Activated CD8-positive, alpha-beta memory T cell treated with anti-CD3 and anti-CD28 coated beads for 1 hour (primary cell): ENCODE measurements at places on chromosomes 7 and 10.

DNA sequence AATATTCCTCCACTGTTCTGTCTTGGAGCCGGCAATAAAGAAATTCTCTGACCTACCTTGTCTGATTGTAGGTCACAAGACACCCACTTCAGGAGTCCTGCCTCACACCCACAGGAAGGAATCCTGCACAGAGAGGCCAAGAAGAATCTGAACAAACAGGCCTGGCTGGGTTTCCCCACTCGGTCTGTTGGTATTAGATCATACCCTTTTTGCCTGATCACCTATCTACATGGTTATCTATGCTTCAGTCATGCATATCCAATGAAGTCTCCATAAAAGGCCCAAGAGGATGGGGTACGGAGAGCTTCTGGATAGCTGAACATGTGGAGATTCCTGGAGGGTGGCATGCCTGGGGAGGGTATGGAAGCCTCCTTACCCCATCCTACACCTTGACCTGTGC, 12.3 kb downstream of the OGDH start:
- no peak for DNase-seq

DNA sequence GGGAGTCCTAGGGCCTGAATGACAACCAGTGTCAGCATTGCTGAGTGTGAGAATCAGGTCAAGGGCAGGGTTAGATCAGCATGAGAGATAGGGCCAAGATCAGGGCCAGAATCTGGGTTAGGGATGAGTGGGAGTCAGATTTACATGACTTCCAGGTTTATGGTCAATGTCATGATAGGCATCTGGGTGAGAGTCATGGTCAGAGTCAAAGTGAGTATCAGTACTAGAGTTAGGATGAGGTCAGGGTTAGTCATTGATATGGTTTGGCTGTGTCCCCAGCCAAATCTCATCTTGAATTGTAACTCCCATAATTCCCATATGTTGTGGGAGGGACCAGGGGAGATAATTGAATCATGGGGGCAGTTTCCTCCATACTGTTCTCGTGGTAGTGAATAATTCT, 12.3 kb downstream of the MRPS24 start:
- no peak for DNase-seq

GRCh38 chr7:55278321-55278720, 86.8 kb upstream of the LANCL2 start:
- DNase-seq: no peak

GRCh38 chr7:85103962-85104361, 82.9 kb downstream of the SEMA3D start:
- DNase-seq: no peak

GRCh38 chr7:30630986-30631385, 36.3 kb downstream of the GARS1 start:
- DNase-seq: no peak

DNA sequence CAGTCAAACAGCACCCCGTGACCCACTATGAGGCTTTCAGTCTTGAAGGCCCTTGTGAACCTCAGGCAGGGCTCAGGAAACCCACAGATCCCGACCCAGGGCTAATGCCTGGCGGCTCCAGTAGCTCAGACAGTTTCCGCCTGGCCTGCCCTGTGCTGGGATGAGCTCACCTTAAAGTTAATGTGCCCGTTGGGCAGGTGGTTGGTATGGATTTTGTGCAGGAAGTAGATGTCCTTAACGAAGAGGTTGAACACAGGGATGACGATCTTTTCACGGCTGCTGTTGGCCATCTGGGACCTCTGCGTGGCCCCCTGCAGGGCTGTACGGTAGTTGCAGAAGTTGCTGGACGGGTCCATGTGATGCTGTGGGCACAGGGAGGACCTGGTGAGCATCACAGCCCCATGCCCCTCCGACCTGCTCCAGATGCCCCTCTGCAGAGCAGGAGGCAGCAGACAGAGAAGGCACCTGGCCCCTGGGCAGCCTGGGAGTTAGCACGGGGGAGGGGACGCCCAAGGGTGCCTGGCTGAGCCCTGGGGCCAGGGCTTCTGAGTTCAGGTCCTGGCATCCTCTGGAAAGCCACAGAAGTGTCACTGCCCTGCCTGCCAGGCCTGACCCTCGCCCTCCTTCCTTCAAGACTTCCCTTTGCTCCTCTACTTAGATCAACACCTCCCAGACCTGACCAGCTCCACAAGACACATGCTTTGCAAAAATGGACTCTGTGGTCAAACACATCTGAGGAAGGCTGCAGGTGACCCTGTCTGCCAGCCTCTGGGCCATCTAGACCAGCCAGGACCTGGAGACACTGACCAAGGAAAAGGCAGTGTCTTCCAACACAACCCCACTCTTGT, 59.8 kb downstream of the CSGALNACT2 start:
- DNase-seq: no peak

DNA sequence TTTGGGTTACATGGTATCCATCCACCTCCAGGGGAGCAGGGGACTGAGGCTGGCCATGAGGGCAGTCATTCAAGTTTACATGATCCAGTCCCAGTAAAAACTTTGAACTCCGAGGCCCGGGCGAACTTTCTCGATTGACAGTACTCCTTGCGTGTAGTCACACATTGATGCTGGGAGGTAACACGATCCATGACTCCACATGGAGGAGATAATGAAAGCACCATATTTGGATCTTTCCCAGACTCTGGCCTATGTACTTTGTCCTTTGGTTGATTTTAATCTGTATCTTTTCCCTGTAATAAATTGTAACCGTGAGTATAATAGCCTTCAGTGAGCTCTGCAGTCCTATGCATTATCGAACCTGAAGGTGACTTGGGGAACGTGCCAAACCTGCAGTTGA, 401.6 kb downstream of the KCNMA1 start:
- no peak for DNase-seq

- no peak for DNase-seq
These were observed 415.3 kb upstream of the PRKCQ start for GRCh38 chr10:6995341-6995740.

DNA sequence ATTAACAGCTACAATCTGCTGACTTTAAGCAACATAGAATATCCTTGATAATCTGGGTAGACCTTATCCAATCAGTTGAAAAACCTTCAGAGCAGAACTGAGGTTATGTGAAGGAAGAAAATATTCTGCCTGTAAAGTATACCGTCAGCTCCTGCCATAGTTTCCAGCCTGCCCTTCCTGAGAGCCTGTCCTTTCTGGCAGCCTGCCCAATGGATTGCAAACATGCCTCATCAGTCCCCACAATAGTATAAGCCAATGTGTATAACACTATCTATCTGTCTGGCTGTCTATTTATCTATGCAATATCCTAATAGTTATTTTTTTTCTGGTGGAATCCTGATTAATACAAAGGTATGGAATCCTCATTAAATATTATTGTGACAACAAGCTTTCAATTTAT, 489.2 kb upstream of the KCND2 start:
- no peak for DNase-seq

GRCh38 chr10:3975016-3975415, 190.0 kb upstream of the KLF6 start:
- DNase-seq: no peak

GRCh38 chr10:102643336-102644065, 778 bp upstream of the TRIM8 start:
- DNase-seq: no peak

GRCh38 chr7:118041251-118041878, 142.6 kb upstream of the LSM8 start:
- DNase-seq: no peak

DNA sequence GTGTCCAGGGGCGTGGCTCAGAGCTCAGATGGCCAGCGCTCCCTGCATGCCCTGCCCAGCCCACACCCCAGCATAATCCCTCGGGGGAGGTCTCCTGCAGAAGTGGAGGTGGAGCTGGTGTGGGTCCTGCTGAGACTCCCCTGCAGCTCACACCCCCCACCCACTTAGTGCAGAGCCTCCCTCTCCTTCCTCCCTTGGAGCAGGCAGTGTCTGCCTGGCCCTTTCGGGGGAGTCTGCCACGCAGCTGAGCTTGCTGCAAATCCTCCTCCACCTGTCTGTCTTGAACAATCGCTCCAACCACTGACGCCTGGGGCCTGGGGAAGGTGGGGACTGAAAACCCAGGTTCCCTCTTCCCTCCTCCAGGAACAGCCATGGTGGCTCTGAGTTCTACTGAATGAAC, 219.7 kb upstream of the PPP2R2D start:
- no peak for DNase-seq

GRCh38 chr10:102763037-102763607, 19.4 kb downstream of the WBP1L start:
- no peak for DNase-seq

DNA sequence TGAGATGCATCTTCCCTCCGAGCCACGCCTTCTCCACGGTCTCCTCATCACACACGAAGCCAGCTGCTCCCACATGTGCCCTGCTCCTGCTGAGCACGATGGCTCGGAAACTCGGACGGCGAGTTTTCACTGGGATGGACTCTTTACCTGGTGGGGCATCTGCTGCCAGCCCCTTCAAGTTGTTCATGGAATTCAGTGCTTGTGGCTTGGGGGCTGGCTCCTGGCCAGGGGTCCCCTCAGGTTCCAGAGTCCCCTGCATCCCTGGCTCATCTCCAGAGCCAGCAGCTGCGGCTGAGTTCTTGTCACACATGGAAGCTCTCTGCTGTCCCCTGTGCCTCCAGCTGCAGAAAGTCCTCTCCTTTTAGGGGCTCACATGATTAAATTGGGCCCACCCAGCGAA, 654.0 kb downstream of the SDK1 start:
- no peak for DNase-seq

- DNase-seq: no peak
These were observed 677.0 kb upstream of the POT1 start for GRCh38 chr7:125606671-125607070.

- no peak for DNase-seq
These were observed 73.9 kb downstream of the AMZ1 start for GRCh38 chr7:2761801-2762497.

DNA sequence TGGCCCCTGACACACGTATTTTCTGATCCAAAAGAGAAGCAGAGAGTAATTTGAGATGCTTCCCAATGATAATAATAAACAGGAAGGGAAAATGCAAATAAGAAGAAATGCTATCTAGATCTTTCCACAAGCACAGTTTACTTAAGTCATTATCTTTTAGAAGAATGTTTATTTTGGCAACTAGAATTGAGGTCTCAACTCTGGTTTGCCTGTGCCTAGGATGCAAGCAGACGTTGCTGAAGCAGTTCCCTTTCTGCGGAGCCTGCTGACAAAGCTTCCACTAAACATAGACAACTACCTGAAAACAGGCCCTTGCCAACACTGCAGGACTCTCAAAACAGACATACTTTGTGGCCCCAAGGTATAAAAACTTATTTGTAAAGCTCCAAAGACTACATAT, 315.8 kb upstream of the POM121L12 start:
- no peak for DNase-seq

- DNase-seq: no peak
These were observed 46.8 kb downstream of the CAMK2B start for GRCh38 chr7:44278451-44279161.

GRCh38 chr7:81803267-81803666, 33.4 kb upstream of the HGF start:
- no peak for DNase-seq

DNA sequence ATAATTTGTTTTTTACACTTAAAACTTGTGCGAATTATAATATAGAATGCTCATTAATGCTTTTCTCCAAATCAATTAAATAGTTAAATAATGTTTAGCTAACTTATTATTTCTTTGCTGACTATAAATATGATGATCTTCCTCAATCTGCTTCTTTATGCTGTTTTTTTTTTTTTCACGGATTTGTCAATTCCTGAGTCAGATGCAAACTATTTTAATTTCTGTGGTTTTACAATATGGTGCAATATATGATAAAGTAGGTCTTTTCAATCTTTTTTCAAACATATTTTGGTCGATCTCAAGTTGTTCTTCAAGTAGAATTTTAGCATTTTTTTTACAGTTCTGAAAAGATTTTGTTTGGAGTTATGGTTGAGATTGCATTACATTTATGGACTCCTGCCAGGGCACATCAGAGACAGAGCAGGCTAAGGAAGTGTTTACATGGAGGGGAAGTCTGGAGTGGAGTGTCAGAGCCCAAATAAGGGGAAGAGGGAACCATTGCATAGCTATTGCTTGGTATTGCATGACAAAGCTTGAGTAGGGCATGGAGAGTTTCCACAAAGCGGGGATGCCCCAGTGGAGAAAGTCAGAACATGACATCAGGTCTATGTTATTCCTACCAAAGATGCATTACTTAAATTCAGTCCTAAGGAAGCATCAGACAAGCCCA, 204.4 kb downstream of the OTUD1 start:
- no peak for DNase-seq

DNA sequence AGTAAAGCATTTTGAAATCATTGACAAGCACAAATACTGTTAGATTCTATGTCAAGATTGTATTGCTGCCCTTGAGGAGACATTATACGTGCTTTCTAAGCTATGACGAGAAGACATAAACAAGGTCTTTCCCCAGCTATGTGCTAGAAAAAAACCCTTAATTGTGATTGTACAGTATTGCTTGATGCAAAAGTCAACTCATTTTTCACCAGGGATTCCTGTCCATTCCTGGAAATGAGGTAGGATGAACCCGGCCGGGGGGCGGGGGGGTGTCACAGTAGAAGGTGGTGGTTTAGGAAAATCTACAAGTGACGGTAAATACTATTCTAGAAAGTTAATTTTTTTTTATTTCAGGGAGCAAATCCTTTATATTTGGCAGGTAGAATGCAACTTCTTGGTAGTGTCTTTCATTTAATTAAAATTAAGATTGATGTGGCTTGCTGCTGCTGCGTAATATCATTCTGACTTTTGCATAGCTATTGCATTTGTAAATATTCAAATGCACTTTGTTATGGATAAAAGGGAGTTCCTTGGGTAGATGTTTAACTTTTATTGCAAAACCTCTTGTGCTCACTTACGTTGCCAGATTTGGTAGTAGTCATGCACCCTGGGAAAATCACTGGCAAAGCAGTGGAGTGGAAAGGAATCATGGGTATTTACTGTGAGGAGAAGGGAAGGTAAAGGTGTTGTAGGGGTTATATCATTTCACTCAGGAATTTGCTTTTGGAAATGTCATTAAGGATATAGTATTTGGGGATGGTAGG, 164.4 kb upstream of the PRPS1L1 start:
- DNase-seq: no peak

- no peak for DNase-seq
These were observed 301.5 kb downstream of the ZEB1 start for GRCh38 chr10:31620226-31621151.

GRCh38 chr10:110923856-110924493, 4.6 kb downstream of the SHOC2 start:
- no peak for DNase-seq

DNA sequence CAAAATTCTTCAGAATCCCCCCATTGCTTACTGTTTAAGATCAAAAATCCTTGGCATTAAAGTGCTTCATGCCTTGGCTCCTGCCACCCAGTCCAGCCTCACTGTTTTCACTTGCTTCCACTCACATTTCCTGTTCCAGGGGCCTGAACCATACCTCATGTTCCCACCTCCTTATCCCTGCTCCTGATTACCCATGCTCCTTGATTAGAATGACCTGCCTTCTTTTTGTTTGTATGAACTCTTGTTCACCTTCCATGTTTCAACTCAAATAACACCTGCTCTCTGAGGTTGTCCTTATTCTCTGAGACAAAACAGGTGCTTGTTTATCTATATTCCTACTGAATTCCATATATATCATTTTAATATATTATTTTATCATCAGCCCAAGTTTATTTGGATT, 77.1 kb upstream of the VSTM2A start:
- no peak for DNase-seq

GRCh38 chr7:69204943-69205342, 393.3 kb upstream of the AUTS2 start:
- no peak for DNase-seq

GRCh38 chr7:16758036-16758435, 4.5 kb downstream of the TSPAN13 start:
- no peak for DNase-seq
